Activated naive CD8-positive, alpha-beta T cell treated with anti-CD3 and anti-CD28 coated beads for 36 hours (primary cell): ENCODE measurements at places on chromosomes 6 and 20.
A peak's percentile ranks its signal among the peaks of the same experiment; 100 is the strongest.

GRCh38 chr20:61123751-61124368 lies 128.2 kb upstream of the CDH4 start:
- no peak for DNase-seq

GRCh38 chr6:96286503-96286902 lies 235.1 kb upstream of the UFL1 start:
- DNase-seq, result no peak

GRCh38 chr6:2021713-2022125 lies 223.7 kb downstream of the GMDS start:
- no peak for DNase-seq

GRCh38 chr6:137638926-137639706 lies 144.9 kb upstream of the OLIG3 start:
- DNase-seq, result no peak

DNA sequence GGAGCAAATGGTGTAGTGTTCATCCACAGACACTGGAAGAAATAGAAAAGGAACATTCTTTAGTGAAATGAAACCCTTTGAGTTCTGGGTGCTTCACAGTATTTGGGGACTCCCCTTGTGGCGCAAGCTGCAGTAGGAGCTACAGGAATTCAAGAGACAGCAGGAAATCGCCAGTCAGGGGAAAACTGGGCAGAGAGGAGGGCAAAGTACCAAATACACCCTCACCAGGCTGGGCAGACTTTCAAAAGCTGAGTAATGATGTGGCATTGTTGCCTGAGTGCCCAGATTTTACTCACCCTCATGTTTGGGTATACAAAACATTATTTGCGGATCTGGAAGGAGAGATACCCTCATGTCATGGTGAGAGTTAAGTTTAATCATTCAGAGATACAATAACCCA lies 97.9 kb downstream of the SOD2 start:
- peak; percentile 11 for DNase-seq
